Astrocyte of the hippocampus (primary cell): ENCODE measurements at places on chromosomes 3 and 15.

DNA sequence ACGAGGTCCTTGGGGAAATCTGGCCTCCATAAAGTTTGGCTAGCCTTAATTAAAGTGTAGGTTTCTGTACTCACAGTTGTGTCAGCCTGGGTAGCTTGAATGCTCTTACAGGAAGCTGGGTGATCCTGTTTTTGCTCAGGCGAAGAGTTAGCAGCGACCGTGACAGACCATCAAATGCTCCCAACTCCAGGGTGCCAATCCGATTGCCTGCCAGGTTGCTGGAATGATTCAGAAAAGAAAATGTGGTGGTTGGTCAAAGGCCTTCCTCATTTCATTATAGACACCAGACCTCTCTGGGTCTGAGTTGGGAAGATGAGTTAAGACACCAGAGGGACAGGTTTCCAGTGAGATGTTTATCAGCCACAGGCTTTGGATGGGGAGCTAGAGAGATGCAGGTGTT lies 86.0 kb downstream of the LRIG1 start:
- no peak for DNase-seq

DNA sequence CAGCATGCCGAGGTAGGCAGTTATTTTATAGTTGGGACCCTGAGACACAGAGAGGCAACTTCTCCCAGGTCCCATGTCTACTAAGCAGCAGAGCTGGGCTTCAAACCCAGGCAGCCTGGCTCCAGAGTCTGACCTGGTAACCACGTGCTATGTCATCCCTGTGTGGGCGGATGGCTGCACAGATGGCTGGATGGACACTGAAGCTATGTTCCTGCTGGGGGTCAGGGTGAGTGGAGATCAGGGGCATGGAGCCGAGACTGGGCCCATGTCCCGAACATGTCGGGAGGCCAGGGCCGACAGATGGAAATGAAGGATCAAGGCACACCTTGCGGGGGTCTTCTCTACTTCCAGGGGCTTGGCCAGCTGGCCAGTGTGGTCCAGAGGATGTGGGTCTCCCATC lies 9.3 kb upstream of the FBLN2 start:
- DNase-seq = no peak

DNA sequence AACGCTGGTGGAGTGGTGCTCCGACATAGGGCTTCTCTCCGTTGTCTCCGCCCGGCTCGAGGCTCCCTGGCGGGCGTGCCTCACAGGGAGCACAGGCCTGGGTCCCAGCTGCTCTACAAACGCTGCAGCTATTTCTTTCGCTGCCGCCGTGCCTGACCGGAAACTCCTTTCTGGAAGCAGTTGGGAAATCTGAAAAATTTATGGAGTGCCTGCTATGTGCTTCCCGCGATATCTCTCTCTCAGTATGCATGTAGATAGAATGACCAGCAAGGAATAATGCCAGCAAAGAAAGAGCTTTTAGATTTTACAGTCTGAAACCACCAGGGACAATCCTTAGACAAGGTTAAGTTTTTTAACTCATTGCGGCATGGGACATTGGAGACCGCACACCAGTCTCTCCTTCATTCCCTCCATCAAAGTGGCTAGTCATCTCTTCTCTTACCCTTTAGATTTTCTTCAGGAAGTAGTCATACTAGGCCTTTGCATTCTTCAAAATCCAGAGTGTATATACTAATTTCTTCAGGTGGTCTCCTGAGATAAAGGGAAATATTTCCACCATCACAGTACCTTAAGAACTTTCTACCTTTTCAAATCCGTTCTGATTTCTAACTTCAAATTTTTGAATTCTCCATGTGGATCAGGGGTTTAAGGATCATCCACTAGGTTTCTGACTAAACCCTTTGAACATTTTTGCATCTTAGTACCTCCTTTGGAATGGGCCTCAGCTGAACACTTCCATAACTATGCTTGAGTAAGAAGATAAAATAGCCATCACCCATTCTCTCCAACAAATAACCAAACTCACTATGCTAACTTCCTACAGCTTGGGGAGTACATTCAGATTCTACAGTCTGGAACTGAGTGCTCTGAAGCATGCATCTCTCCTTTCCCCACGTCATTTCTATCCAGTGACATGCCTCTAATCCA lies 1.1 kb upstream of the NPHP3 start:
- DNase-seq = no peak

DNA sequence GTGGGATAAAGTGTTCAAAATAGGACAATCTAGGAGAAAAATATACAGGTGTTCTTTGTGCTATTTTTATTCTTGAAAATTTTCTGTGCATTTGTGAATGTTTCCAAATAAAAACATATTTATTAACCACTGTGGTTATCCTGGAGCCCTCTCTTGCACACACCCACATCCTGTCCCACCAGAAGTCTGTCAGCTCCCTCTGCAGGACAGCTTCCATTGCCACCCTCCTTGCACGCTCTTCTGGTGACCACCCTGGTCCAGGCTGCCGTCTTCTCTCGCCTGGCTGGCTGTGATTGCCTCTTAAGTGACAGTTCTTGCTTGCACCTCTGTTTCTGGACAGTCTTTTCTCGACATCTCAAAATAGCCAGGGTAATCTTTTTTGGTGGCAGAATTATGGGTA lies 394.0 kb downstream of the LRTM1 start:
- no peak for DNase-seq

- DNase-seq = peak; percentile 41
Measured at GRCh38 chr15:63539521-63539920, 35.1 kb downstream of the USP3 start.

- DNase-seq = peak; percentile 50
Measured at GRCh38 chr3:45084361-45084760, 58.3 kb downstream of the CLEC3B start.

- peak; percentile 93 for DNase-seq
Measured at GRCh38 chr3:40800343-40800742, 275.6 kb downstream of the ZNF621 start.

- DNase-seq = peak; percentile 94
Measured at GRCh38 chr3:186452517-186452916, 90.5 kb upstream of the DGKG start.

GRCh38 chr3:85572426-85572825 lies 613.6 kb downstream of the CADM2 start:
- DNase-seq = no peak

DNA sequence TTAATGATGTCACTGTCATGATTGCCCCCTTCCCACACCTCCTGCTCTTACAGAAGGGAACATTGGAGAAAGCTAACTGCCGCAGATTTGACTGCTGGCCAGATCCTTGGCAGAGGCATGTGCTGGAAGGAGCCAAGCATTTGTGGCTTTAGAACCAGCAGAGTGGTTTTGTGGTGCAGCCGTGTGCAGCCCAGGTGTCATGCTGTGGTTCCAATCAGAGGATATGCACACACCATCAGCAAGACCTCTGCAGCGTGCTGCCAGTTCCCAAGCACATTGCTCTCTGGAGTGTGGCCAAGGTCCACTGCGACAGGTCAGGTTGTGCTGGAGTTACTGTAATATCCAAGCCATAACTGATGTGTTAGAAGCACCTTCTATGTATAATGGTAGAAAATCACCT lies 61.6 kb downstream of the OTOL1 start:
- DNase-seq = peak; percentile 89

- peak; percentile 69 for DNase-seq
Measured at GRCh38 chr3:57127891-57128518, 37.1 kb downstream of the IL17RD start.

GRCh38 chr3:21457084-21457483 lies 293.9 kb downstream of the ZNF385D start:
- no peak for DNase-seq

GRCh38 chr15:32834156-32834555 lies 116.4 kb downstream of the GREM1 start:
- DNase-seq = no peak

DNA sequence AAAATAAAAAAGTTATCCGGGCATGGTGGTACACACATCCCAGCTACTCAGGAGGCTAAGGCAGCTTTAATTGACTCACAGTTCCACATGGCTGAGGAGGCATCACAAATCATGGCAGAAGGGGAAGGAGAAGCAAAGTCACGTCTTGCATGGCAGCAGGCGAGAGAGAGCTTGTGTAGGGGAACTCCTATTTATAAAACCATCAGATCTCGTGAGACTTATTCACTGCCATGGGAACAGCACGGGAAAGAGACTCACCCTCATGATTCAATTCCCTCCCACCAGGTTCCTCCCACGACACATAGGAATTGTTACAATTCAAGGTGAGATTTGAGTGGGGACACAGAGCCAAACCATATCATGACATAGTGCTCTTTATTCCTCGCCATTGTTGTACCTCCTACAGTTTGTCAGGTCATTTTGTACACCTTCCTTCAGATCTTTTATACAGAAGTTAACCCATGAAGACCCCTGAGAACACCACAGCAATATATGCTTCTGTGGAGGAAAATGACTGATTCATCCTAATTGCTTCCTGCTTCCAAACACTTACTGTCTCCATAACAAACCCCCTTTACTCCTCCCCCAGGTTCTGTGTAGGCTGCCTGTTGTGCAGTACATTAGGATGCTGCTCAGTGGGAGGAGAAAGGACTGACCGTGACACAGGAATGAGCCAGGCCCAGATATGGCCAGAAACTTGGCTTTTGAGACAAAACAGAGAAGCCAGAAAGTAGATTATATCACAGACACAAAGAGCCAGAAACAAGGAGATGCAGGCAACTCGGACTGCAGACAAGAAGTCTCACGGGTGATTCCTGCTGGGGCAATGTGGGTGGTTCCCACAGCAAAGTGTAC lies 67.9 kb upstream of the HEG1 start:
- peak; percentile 70 for DNase-seq

GRCh38 chr3:160771811-160772459 lies 15.9 kb downstream of the PPM1L start:
- DNase-seq = no peak

GRCh38 chr3:59266551-59266950 lies 216.7 kb upstream of the CFAP20DC start:
- peak; percentile 47 for DNase-seq

DNA sequence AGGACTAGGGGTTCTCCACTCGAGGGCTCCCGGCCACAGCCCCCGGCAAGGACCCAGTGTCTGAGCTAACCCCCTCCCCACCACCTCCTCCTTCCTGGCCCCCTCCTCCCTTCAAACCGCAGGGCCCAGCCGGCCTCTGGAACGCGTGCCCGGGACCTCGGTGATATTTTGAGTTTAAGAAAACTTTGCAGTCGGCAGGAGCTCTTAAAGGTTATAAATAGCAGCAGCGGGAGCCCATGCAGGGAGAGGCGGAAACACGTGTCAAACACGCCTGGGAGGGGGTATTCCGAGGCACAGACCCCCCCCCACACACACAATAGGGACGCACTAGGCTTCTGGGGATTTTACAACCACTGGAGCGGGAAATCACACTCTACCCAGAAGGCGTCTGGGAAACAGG lies 3.1 kb upstream of the PTH1R start:
- DNase-seq = peak; percentile 31
